ENCODE measurements at places on chromosomes 3 and 15.

DNA sequence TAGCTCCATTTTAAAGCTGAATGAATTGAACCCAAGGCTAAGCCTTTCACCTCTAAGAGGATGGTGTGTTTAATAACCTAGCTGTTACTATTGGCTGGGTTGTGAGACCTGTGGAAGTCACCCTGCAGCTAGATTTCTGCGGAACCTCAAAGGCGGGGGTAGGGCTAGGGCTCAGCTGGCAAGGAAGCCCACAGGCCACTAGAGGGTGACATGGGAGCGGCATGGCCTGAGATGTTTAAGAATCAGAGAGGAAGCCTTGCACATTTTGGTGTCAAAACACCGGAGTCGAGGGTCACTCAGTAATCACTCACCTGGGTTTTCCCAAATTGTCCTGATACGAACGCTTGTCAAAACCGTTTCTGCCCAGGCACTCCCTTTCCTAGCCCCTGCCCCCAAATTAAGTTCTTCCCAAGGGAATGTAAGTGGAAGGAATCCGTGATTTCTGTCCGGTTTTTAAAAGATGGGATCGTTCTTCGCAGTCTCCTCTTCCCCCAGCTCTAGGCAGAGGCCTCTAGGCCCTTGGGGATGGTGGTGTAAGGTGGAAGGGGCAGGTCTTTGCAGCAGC is 3.8 kb upstream of the ACAD9 start:
- DNase-seq: peak; percentile 23

DNA sequence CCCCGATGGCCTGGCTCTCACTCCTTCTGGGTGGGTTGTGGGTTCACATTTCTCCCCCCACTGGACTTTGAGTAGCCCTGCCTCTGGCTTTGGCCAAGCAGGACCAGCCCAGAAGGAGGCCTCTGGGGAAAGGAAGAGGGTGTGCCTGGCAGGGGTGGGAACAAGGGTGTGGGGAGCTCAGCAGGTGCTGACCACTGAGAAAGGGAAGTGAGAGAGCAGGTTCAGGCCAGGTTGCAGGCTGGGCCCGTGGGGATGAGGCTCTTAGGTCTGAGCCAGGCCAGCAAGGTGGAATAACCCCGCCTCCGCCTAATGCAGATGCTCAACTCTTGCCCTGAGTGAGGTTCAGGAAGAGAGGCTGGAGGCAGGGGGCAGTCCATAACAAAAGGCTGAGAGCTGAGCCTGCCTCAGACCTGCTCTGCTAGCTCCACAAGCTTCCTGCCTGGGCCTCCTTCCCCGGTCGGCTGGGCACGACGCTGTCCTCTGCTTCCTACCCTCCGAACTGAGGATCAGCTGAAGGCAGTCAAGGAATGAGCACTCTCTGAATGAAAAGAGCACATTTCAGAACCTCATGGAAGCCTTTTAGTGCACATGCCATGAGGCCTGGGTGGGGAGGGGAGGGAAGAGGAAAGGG is 82.7 kb downstream of the TLE3 start:
- DNase-seq: no peak

DNA sequence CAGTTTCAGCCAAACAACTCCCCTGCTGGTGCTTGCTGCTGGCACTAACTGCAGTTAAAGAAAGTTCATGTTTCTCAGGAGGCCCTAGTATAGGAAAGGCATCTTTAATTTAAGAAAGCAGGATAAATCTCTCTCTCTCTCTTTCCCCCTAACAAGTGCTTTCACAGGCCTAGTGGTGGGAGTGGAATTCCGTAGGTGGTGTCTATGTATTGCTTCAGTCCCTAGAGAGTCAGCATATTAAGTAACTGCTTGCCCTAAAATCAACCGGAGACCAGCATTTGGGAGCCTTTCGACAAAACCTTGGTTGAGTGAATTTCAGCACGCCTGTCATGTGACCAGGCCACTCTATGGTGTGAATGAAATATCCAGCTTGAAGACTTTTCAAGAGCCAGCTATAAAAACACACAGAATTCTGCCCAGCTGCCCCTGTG is 169.2 kb upstream of the TGFBR2 start:
- peak; percentile 76 for DNase-seq

DNA sequence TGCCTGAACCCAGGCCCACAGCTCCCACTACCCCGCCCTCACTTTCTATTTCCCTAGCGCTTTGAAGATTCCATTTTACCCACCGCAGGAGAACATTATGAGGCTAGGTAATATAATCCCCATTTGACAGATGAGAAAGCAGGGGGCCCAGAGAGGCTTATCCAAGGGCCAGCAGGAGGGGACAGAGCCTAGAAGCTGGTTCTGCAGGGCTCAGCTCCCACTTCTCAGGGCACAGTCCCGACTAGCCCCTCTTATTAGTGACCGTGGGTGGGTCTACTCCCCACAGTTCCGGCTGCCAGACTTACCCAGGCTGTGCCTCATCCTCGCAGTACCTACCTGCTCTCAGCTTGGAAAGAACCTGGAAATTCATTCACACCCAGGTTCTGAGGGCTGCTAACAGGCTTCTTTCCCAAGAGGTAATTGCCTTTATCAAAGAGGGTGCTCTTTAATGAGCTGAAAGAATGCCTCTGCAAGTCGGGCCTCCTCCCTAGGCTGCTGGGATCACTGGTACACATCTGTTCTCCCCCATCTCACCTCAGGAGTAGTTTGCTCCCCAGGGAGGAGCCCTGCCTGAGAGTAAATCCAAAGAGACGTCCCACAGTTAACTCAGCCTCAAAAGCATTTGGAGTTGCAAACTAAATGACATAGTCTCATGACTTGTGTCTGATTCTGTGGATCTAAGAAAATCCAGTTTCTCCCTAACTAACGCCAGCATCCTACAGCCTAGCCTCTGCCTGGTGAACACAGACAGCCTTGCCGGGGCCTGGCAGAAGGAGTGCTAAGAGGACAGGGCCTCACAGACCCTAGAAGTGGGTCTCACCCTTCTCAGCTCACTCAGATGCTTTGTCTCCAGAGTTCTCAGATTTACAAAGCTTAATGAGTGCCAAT is 125.0 kb downstream of the CHSY1 start:
- DNase-seq: peak; percentile 61

GRCh38 chr3:102304550-102304949 is 130.3 kb upstream of the ZPLD1 start:
- DNase-seq: no peak

GRCh38 chr3:57805674-57806073 is 49.6 kb downstream of the SLMAP start:
- DNase-seq: peak; percentile 74

- DNase-seq: no peak
These were observed 6.7 kb downstream of the THUMPD3 start for GRCh38 chr3:9369508-9369907.

GRCh38 chr3:42351207-42351606 is 59.2 kb downstream of the LYZL4 start:
- peak; percentile 8 for DNase-seq

GRCh38 chr3:38130631-38131065 is 6.3 kb downstream of the ACAA1 start:
- DNase-seq: no peak

GRCh38 chr15:41940441-41940857 is 31.9 kb downstream of the EHD4 start:
- peak; percentile 77 for DNase-seq

DNA sequence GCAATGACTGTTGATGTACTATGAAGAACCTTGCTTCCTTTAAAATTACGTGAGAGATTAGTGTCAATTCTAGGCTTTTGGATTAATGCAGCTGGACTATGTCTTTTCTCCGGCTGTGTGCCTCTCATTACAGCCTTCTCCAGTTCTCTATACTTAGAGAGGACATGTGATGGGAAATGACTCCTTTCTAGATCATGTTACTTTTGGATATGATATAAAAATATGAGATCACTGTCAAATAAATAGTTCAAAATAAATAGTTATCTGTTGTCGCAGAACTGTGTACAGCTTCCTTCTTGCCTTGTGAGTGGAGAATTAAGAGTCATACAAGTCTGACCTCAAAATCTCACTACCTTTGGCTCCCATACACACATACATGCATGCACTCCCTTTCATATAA is 592.4 kb downstream of the DIPK2A start:
- peak; percentile 3 for DNase-seq

DNA sequence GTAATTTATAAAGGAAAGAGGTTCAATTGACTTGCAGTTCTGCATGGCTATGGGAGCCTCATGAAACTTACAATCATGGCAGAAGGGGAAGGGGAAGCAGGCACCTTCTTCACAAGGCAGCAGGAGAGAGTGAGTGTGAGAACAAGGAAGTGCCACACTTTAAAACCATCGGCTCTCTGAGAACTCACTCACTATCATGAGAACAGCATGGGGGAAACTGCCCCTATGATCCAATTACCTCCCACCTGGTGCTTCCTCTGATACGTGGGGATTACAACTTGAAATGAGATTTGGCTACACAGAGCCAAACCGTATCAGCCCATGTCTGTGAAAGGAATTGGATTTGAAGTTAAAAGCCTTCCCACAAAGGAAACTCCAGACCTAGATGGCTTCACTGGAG is 39.1 kb downstream of the TKT start:
- no peak for DNase-seq

DNA sequence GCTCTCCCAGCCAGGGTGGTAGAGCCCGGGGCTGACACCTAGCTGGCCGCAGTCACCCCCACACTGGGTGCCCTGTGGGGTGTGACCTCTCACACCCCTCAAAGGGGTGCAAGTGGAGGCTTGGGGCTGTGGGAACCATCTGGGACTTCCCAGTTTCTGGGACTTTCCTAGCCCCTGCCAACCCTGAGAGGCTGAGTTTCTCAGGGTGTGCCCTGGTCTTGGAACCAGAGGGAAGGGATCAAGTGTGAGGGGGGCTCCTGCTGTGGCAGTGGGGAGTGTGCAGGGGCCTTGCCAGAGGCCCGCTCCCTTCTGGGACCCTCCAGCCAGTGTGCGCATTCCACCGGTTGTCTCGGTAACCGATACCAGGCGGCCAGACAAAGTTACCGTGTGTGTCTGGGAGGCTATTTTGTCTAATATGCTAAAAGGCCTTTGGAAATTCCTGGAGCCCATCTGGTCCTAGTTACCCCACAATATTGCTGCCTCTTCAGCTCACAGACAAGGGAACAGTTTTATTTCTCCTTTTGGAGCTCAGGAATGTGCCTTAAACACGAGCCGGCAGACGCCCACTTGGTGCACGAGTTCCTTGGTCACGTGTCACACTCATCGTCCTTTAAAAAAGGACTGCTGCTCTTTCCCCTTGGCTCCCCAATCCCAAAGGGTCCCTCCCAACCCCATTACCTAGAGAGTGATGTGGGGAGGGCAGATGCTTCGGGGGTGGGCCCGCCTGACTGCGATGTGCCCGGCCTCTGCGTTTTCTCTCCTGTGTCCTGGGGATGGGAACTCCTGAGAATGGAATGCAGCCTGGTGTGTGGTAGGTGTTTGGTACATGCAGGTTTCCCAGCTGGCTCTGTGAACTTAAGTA is 33.2 kb downstream of the HDAC11 start:
- DNase-seq: no peak

GRCh38 chr3:12427551-12427950 is 56.7 kb upstream of the TSEN2 start:
- DNase-seq: no peak

DNA sequence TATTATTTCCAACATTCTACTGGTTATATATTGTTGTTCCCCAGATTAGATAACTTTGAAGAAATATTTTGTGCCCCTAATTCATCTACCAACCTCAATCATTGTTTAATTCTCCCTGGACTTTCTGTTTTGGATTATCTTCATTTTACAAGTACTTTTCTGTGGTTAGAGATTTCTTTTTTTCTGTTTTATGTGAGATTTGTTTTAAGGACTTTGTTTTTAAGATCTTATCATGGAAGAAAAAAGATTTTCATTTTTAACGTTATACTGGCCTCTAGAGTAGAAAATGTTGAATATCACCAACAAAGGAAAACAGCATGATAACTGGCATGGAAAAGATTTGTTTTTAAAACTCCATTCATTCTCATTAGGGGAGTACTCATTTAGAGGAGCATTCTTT is 210.9 kb upstream of the KCNMB2 start:
- DNase-seq: peak; percentile 77

GRCh38 chr3:107241217-107241616 is 136.0 kb upstream of the CCDC54 start:
- DNase-seq: peak; percentile 41

GRCh38 chr3:184227481-184227935 is 1.9 kb upstream of the VWA5B2 start:
- DNase-seq: peak; percentile 32

- no peak for DNase-seq
These were observed 4.8 kb downstream of the CX3CR1 start for GRCh38 chr3:39275052-39275451.

DNA sequence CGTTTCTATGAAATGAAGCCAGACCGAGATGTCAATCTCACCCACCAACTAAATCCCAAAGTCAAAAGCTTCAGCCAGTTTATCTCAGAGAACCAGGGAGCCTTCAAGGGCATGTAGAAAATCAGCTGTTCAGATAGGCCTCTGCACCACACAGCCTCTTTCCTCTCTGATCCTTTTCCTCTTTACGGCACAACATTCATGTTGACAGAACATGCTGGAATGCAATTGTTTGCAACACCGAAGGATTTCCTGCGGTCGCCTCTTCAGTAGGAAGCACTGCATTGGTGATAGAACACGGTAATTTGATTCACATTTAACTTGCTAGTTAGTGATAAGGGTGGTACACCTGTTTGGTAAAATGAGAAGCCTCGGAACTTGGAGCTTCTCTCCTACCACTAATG is 41.9 kb upstream of the TRA2B start:
- no peak for DNase-seq

GRCh38 chr3:120622870-120623726 is 27.0 kb downstream of the NDUFB4 start:
- peak; percentile 25 for DNase-seq

- DNase-seq: peak; percentile 77
These were observed at the start of gene SNRK for GRCh38 chr3:43286115-43286840. Gene SNRK, plus strand, starts transcription at chr3:43286540. Its CDS starts 16,664 bp downstream, at chr3:43303204.

DNA sequence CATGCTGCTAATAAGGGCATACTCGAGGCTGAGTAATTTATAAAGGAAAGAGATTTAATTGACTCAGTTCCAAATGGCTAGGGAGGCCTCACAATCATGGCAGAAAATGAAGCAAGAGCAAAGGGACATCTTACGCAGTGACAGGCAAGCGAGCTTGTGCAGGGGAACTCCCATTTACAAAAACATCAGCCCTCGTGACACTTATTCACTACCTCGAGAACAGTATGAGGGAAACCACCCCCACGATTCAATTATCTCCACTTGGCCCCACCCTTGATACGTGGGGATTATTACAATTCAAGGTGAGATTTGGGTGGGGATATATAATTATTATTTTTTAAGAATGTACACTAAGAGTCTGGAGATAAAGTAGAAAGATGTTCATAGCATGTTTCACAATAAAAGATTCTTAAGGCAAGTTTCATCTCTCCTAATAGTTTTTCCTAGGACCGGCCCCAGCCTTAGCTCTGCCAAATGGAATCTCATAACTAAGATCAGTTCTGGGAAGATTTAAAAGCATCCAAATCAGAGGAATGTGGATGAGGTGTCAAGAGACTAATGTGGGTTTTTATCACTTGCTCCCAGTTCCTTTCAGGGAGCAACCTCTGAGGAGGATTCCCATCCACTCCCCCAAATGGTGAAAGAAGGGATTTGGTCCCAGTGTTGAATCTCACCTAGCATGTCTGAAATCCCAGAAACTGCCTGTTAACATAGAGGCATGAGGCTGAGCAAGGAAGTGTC is 221.0 kb downstream of the ZMAT3 start:
- DNase-seq: no peak

GRCh38 chr15:99606646-99607045 is 40.9 kb downstream of the MEF2A start:
- no peak for DNase-seq

GRCh38 chr15:85500060-85500708 is 119.8 kb downstream of the AKAP13 start:
- no peak for DNase-seq
